ENCODE measurements at places on chromosomes 7 and 10. TPM values are rescaled to one million over a fixed set of nuclear protein-coding genes. Genes with fewer than 3 reads are reported as not detected.

DNA sequence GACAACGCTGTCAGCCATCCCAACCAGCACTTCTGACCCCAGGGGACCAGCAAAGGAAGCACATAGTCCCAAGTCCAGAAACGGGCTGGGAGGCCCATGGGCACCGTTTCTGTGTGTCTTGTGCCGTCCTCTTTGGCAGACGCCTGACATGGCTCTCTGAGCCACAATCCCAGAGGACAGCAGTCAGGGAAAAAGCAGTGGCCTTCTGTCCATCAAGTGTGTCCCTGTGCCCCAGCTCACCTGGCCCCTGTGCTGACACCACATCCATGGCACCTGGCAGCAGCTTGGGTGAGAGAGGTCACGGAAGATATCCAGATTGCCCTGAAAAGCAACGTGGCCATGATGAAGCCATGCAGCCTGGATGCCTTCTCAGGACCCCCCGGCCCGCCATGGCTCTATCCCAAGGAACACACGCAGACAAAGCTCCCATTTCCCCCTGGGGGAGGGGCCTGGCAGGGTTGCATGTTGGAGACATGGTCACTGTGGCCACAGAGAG, 38.1 kb upstream of the ANTXRL start:
- peak; percentile 13 for DNase-seq

GRCh38 chr7:159030490-159031134, 114.1 kb downstream of the VIPR2 start:
- DNase-seq: peak; percentile 61

IGFBP3 gene
- total RNA-seq: 159 TPM

HELLS gene
- 1.8 TPM for total RNA-seq

BNIP3 gene
- 81.9 TPM for total RNA-seq

DNA2 gene
- total RNA-seq: 3.4 TPM

DNA sequence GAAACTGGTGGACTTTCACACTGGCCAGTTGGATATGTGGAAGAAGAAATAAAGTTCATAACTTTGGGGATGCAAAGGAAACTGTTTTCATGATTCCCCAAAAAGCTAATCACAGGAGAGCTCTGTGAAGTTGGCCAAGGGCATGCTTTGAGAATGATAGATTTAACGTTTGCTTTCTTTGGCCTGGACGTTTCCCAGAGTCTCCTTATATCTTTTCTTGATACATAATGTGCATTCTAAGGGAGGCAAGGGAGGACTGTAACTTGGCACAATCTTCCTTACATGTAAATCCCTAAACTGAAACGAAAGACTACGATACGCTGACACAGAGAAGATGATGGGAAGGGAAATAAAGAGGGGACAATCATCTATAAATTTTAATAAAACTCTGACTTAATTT, 176.5 kb upstream of the INHBA start:
- DNase-seq: no peak

DNA sequence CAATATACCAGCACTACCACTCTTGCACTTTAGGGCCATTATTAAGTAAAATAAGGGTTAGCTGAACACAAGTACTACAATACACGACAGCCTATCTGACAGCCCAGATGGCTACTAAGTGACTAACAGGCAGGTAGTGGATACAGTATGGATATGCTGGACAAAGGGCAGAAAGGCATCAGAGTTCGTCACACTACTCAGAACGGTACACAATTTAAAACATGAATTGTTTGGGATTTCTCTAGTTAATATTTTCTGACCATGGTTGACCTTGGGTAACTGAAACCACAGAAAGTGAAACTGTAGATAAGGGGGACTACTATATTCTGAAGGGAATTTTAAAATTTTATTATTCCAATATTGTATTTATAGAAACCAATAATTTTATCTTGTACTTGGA, 101.3 kb upstream of the SKAP2 start:
- no peak for DNase-seq

DNA sequence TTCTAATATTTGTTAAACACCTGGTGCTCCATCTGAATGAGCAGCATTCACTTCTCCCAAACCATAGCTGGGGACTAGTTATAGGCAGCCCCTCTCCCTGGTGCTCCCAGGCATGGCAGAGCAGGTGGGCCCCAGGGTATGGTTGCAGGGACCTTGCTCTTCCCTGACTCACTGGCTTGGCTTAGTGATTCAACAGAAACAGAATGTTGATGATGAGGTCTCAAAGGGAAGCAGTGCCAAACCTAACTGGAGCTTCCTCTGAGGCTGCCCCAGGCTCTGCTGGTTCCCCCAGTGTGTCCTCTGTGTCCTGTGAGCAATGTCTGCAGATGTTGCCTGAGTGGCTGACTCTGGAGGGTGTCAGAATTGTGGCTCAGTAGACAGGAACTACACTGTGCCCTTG, 3.7 kb downstream of the GPR26 start:
- no peak for DNase-seq

ZKSCAN5 gene
- total RNA-seq: 8.0 TPM

PPP1R3C gene
- 48.1 TPM for total RNA-seq

GRCh38 chr7:158257516-158258410, 329.9 kb downstream of the PTPRN2 start:
- DNase-seq: peak; percentile 40

- no peak for DNase-seq
Observed at GRCh38 chr7:134744569-134744968, 34.9 kb upstream of the CALD1 start.

ZSCAN25 gene
- 18.4 TPM for total RNA-seq

DNA sequence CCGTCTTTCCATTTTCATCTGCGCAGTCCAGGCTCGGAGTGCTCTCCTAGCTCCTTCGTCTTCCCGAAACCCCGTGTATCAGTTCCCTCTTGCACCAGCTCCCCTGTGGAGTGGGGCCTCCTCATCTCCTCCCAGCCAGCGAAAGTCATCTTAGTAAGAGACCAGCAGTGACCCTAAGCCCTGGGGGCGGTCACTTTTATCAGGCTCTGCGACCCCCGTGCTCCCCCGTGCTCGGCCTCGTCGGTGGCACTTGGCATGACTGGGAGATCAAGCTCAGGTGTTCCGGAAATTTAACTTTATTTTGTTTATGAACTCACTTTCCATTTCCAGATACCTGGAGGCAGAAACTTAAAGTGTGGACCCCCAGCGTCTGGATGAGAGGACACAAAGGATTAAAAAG, 574 bp upstream of the ECHDC3 start:
- no peak for DNase-seq

HTR5A gene
- total RNA-seq: not detected

DNA sequence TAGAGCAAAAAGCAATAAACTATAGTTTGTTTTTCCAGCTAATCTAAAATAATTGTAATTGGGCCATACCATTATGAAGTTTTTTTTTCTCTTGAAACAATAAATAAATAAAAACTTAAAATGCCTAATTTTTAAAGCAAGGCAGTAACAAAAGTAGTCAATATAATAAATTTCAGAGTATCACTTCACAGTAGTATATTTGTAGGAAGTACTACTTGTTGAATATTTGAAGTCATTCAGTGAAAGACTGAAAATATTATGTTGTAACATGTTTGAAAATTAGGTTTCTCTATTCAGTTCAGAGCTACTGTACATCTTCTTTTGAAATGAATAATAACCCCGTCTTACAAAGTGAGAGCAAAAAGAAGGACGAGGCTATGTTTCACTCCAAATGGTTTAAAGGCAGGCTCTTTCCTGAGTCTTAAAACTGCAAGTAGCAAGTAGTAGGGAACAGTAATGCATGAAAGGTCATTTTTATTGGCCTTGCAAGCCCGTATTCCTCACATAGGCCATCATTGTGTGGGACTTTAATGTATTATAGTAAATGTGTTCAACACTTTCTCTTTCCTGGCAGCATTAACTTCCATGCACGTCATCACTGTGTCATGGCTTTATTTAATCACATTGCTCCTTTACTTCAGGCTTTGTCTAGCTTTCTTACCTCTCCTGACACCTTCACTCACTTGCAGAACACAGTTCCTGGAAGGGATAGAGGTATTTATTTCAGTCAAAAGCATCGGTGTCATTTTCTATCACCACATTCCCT, 141.4 kb downstream of the VTI1A start:
- DNase-seq: no peak

DNA sequence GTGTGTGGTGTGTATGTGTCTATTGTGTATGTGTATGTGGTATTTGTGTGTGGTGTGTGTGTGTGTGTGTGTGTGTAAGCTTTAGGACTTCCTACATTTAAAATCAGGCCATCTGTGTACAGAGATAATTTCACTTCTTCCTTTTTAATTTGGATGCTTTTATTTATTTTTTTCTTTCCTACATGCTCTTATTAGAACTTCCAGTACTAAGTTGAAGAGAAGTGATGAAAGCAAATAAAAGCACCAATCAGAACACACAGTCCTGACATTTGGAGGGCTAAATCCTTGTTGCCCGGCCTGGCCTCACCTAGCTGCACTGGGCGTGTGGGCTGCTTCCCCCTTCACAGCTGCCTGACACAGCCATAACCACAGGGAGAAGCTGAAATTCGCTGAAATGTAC, 3.8 kb upstream of the MRC1 start:
- no peak for DNase-seq

GRCh38 chr10:2214092-2214491, 476.8 kb upstream of the ADARB2 start:
- no peak for DNase-seq

STEAP1B gene
- total RNA-seq: 0.66 TPM

- no peak for DNase-seq
Observed at GRCh38 chr10:96133135-96133534, 3.0 kb downstream of the ZNF518A start.

ENKUR gene
- total RNA-seq: not detected

DNA sequence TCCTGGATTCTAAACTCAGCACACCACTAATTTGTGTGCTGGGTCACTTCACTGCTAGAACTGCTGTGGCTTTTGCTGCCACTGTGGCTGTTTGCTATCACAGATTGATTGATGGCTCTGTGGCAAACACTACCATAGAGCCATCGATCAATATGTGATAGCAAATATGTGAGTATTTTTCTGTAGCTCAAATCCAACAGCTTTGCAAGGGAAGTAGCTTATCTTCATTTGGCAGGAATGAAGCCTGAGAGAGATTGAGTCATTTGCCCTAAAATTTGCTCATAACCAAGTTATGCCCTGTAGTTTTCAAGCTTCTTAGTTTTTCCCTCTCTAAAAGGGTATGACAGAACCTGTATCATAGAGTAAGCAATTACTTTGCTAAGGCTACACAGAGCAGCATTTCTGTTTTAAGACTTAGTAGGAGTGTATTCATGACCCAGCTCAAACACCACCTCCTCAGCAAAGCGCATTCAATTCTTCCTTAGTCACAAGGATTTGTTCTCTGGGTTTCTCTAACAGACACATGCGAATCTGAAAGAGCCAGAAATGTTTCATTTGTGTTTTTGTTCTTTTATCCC, 43.1 kb downstream of the MINPP1 start:
- no peak for DNase-seq

SAP25 gene
- 2.2 TPM for total RNA-seq

DNA sequence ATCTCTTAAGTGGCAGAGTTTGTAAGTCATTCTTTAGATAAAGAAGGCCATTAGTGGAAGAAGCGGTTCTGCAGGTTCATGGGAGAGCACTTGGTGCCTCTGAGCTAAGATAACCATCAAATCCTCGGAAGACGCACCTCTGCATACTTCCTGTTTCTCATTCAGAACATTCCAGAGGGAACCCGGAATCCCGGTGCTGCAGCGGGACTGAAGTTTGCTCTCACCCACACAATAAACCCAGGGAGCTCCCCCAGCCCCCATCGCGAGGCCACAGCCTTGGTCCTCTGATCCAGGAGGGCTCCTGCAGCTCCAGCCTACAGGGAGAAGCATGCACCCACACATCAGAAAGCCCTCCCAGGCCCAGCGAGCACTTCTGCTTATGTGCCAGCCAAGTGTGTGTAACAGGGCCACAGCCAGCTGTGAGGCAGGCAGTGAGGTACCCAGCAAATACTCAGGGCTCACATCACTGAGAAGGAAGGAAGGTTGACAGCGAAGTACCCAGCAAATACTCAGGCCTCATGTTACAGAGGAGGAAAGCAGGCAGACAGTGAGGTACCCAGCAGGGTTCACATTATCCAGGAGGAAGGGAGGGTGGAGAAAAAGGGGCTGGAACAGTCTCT, 142.4 kb downstream of the DIP2C start:
- peak; percentile 48 for DNase-seq

DNA sequence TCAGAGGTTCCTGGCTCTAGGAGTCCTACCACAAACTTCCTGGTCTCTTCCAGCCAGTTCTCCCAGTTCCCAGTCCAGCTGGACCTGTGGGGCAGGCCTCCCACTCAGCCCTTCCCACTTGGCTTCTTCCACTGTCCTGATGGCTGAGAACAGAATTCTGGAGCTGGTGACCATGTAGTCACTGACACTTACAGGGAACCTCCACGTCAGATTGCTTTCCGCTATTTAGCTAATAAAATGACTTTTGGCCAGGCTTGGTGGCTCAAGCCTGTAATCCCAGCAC, 63.5 kb upstream of the ZRANB1 start:
- DNase-seq: peak; percentile 66

CADPS2 gene
- total RNA-seq: 67.5 TPM

GPR15LG gene
- 1.3 TPM for total RNA-seq

CRHR2 gene
- under 0.01 TPM for total RNA-seq

PRPS1L1 gene
- total RNA-seq: not detected

DNA sequence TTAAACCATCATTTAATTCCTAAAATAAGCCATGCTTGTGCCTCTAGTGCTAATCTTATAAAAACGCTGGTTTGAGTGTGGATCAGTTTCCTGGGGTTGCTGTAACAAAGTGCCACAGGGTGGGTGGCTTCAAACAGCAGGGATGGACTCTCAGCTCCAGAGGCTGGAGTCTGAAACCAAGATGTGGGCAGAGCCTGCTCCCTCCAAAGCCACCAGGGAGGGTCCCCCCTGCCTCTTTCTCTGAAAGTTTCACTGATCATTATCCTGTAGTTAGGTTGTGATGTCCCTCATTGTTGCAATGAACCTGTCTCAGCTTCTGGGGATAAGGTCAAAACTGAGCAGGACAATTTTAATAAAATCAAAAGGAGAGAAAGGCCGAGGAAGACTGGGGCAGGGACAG, 251.9 kb upstream of the TCERG1L start:
- no peak for DNase-seq

GRCh38 chr10:115921795-115922194, 351.2 kb downstream of the GFRA1 start:
- no peak for DNase-seq

DNA sequence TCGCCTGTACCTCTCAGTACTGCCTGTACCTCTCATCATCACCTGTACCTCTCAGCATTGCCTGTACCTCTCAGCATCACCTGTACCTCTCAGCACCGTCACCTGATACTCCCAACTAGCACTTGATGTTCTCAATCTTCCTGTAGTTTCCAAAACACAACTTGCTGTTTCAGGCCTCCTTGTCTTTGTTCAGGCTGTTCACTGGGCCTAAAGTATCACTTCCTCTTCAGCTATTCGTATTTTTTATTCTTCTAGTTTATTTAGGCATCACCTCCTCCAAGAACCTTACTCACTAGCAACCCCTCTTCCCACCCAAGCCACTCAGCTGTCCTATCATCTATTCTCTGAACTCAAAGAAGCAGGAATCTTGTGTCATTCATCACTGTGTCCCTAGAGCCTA, 24.1 kb downstream of the OR6B1 start:
- no peak for DNase-seq

DNA sequence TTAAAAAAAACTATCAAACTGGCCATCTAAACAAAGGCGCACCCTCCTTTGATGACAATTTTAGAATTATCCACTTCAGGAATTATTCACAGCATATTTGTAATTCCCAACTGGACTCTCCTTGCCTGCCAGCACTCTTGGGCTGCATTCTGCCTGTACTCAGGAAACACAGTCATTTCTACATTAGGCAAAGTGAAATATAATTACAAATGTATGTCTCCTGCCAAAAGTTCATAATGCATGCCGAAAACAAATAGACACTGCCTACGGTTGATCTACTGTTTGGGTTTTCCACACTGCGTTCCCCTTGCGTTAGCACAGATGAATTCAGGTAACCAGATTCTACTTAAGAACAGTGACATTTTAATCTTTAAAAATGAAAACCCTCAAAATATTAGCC, 1.9 kb downstream of the HGF start:
- no peak for DNase-seq

RARRES2 gene
- 156 TPM for total RNA-seq
